ENCODE measurements at places on chromosomes 1 and 21. TPM values are rescaled to one million over a fixed set of nuclear protein-coding genes. Genes with fewer than 3 reads are reported as not detected.

Gene ZC3H12A
- polyA plus RNA-seq: 6.7 TPM

Gene OR14K1
- polyA plus RNA-seq: not detected

Gene BRINP3
- 2.7 TPM for polyA plus RNA-seq

Gene NOS1AP
- polyA plus RNA-seq: 1.1 TPM

Gene UBE4B
- 32.3 TPM for polyA plus RNA-seq

Gene SAMSN1
- 0.88 TPM for polyA plus RNA-seq

Gene ADCY10
- 0.25 TPM for polyA plus RNA-seq

Gene TNFRSF25
- 4.7 TPM for polyA plus RNA-seq

Gene GPR52
- 0.95 TPM for polyA plus RNA-seq

Gene OR2T34
- not detected for polyA plus RNA-seq

Gene SFN
- 0.11 TPM for polyA plus RNA-seq

Gene KCNE2
- not detected for polyA plus RNA-seq

Gene OPRD1
- polyA plus RNA-seq: under 0.01 TPM

Gene TNNI3K
- 93.4 TPM for polyA plus RNA-seq

Gene PAFAH2
- polyA plus RNA-seq: 7.6 TPM

Gene TPTE
- polyA plus RNA-seq: not detected

Gene ZNF593OS
- polyA plus RNA-seq: not detected

Gene WRAP73
- 9.3 TPM for polyA plus RNA-seq

Gene LRRC53
- not detected for polyA plus RNA-seq

Gene AKNAD1
- 0.14 TPM for polyA plus RNA-seq

Gene FUCA1
- polyA plus RNA-seq: 10.6 TPM

Gene ANKRD35
- polyA plus RNA-seq: 0.50 TPM

Gene NBPF6
- polyA plus RNA-seq: not detected

Gene TRIM58
- polyA plus RNA-seq: not detected

Gene HTR6
- polyA plus RNA-seq: not detected

Gene NPHS2
- polyA plus RNA-seq: not detected

Gene LAMB3
- 5.3 TPM for polyA plus RNA-seq

Gene IL22RA1
- polyA plus RNA-seq: 0.12 TPM

Gene CCDC17
- 0.35 TPM for polyA plus RNA-seq

Gene TDRD5
- polyA plus RNA-seq: not detected

Gene CAPZA1
- polyA plus RNA-seq: 46.6 TPM

Gene CFAP57
- polyA plus RNA-seq: 0.12 TPM

Gene GIPC2
- polyA plus RNA-seq: 2.5 TPM

Gene DNALI1
- 1.9 TPM for polyA plus RNA-seq

Gene VWA5B1
- 0.04 TPM for polyA plus RNA-seq

Gene TFF2
- not detected for polyA plus RNA-seq

Gene C4BPB
- not detected for polyA plus RNA-seq

Gene WLS
- 36.5 TPM for polyA plus RNA-seq

Gene CCDC181
- polyA plus RNA-seq: 0.42 TPM

Gene GUCA2B
- not detected for polyA plus RNA-seq

Gene HMCN1
- polyA plus RNA-seq: 2.1 TPM

Gene OR10Z1
- polyA plus RNA-seq: not detected

Gene IGSF9
- not detected for polyA plus RNA-seq

Gene NBPF11
- polyA plus RNA-seq: 2.3 TPM

Gene KLF17
- polyA plus RNA-seq: not detected

Gene KRTAP12-2
- not detected for polyA plus RNA-seq

Gene IGSF21
- not detected for polyA plus RNA-seq

Gene FMOD
- polyA plus RNA-seq: 3.0 TPM

Gene DCDC2B
- polyA plus RNA-seq: not detected

Gene TRIM46
- polyA plus RNA-seq: 0.04 TPM

Gene SPATA17
- polyA plus RNA-seq: 0.96 TPM

Gene AKR1A1
- polyA plus RNA-seq: 77.7 TPM

Gene KCNA3
- not detected for polyA plus RNA-seq

Measured in heart left ventricle (tissue), 16 donors.